Activated T-cell treated with anti-CD3 and anti-CD28 coated beads for 4 hours (primary cell): ENCODE measurements at places on chromosomes 11 and 22.
A peak's percentile ranks its signal among the peaks of the same experiment; 100 is the strongest.

DNA sequence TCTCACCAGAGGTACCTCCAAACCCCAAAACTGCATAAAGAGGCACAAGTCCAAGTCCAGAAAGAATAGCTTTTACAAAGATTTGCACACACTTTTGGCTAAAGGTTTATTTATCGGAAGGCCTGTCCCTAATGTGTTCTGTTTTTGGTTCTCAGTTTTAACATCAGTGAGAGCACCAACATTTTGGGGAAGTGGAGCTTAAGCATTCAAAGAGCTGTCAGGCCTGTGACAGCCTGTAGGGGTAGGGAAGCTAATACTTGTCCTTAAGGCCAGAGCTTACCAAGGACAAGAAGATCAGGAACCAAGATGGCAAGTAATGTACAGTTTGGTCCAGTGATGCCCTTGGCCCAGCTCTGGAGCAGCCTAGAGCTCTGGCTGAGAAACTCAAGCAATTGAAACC lies 38.9 kb upstream of the SCUBE2 start:
- DNase-seq: no peak

GRCh38 chr11:58567889-58568512 lies 7.7 kb downstream of the LPXN start:
- DNase-seq: peak; percentile 74

- DNase-seq: no peak
Observed at GRCh38 chr11:119087123-119087522, 2.4 kb downstream of the HMBS start.

GRCh38 chr22:41405588-41405987 lies 23.8 kb downstream of the TEF start:
- DNase-seq: no peak

DNA sequence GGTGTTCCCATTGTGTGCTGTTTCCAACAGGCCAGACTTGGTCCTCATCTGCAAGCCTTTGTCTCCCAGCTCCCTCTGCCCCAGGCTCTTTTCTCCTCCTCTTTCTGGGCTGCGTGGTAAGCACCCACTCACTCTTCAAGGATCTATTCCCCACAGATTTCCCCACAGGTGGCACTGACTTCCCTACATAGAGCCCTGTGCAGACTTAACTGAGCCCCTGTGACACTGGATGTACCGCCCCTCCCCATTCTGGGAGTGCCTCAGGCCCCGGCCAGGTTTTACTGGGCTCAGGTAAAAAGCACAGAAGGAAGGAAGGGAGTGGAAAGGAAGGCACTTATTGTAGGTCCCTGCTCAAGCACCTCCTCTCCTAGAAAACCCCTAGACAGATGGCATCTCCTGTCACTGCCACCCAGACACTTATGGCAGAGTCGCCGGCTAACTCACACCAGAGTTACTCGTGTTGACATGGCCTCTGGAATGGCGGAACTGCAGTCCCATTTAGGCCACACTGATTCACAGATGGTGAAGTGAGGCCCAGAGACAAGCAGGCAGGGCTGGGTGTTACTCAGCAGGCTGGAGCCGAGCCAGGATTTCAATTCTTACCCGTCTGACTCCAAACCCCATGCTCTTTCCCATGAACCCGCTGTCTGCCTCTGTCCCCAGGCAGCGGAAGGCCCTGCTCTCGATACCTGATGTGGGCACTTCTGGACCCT lies 47.2 kb downstream of the LRRC32 start:
- DNase-seq: no peak
